Right lobe of liver (tissue), 6 donors: ENCODE measurements at places on chromosomes 6 and 20.

DNA sequence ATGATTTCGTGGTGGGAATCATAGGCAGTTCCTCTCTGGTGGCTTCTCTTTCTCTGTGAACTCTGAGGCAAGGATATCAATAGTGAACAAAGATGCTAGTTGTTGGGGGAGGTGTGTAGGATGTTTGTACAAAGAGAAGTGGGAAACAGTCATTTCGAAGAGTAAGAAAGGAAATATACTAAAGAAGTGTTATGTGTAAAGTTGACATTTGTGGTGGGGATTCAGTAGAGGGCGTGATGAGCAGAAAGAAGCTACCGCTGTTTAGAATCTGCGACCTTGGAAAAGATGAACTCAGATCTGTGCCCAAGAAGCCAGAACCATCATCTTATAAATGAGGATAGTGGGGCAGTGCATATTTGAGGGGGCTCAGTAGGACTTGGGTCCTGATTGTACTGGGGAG lies 11.4 kb downstream of the SLC35F1 start:
- DNase-seq = no peak

- DNase-seq = no peak
These were observed 151.8 kb downstream of the THEMIS start for GRCh38 chr6:127749095-127749494.

- DNase-seq = no peak
These were observed 14.5 kb downstream of the COL11A2 start for GRCh38 chr6:33177552-33178446.

DNA sequence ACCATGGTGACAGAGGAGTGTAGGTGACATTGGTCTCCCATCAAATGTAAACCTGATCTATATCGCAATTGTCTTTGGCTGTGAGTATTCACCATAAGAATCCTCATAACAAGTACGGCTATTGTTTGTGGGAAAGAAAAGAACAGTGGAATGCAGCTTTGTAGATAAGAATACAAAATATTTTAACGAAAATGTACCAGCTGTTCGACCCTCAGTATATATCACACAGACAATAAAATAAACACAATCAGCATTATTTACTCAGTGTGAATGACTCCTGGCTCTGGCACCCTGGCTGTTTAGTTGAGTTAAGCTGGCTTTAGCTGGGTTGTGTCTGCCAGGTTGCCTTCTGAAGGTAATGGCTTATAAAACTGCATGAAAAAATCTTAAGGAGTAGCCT lies 43.4 kb downstream of the SNRNP48 start:
- DNase-seq = no peak

DNA sequence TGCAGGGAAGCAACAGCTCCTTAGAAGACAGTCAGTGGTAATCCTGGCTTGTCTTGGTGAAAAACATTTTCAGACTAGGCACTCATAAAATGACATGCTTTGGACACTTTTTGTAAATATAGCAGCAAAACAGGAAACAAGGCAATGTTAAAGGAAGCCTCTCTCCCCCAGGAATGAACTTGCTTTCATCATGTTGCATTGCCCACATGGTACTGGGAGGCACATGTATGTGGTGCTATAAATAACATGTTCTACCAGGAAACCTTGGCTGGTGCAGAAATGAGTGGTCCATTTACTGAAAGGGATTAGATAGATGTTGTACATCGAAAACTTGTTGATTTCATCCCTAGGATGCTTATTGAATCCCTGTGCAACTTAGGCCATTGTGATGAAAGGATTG lies 121.4 kb upstream of the RREB1 start:
- DNase-seq = no peak

GRCh38 chr20:33709398-33709797 lies 10.7 kb downstream of the PXMP4 start:
- no peak for DNase-seq

- no peak for DNase-seq
These were observed 1.3 kb downstream of the KPNA5 start for GRCh38 chr6:116682334-116682712.

DNA sequence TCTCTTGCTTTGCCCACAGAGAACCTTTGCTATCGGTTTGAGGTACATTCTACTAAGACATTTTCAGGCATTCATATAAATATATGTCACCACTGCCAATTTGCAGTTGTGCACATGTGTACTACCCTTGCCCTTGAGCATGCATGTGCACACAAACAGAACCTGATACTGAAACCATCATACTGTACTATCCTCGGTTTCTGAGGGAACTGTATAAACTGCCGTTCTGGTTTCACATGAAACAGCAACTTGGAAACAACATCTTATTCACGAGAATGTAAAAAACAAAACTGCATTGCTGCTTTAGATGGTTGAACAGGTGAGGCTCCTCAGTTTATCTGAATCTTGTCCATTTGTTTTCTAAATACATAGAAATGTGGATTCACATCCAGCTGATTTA lies 151.2 kb upstream of the TMEM170B start:
- DNase-seq = no peak

- DNase-seq = no peak
These were observed 66.7 kb upstream of the ZNF217 start for GRCh38 chr20:53660078-53660909.

DNA sequence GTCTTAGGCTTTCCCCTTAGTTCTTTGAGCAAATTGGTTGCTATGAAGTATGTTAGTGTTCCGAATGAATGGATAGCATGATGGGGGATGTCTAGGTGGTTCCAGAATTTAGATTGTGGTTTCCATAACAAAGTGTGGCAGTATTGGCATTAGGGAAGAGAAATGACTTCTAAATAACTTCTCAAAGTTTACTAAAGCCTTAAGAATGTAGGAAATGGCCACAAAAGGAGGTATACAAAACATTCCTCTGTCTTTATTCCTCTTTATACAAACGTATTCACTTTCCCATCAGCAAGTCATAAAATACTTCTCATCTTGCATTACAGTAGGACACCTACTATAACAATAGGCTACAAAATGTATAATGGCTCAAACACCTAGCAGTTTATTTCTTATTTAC lies 279.6 kb downstream of the ESR1 start:
- DNase-seq = no peak

GRCh38 chr20:11429168-11429567 lies 488.5 kb upstream of the BTBD3 start:
- DNase-seq = no peak

DNA sequence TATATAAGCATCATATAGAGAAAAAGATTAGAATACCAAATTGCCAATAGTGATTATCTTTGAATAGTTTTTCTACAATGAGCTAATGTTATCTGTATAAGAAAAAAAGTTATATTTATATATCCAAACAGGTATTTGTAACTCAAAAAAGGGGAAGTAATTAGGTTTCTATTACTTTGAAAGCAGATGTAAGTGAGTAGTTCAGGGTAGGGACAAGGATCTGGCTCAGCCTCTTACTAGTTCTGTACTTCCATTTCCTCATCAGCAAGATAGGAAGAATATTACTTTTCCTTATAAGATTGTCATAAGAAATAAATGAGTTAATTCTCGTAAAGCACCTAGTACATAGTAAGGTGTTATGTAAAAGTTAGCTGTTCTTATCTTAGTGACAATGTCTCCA lies 32.2 kb downstream of the AHI1 start:
- DNase-seq = no peak

GRCh38 chr20:56411759-56412472 lies at the start of gene CASS4:
Gene CASS4 (plus strand): TSS chr20:56412260. CDS start chr20:56412459, 199 bp downstream.
- no peak for DNase-seq

GRCh38 chr20:24545168-24545567 lies 75.7 kb downstream of the SYNDIG1 start:
- DNase-seq = no peak

DNA sequence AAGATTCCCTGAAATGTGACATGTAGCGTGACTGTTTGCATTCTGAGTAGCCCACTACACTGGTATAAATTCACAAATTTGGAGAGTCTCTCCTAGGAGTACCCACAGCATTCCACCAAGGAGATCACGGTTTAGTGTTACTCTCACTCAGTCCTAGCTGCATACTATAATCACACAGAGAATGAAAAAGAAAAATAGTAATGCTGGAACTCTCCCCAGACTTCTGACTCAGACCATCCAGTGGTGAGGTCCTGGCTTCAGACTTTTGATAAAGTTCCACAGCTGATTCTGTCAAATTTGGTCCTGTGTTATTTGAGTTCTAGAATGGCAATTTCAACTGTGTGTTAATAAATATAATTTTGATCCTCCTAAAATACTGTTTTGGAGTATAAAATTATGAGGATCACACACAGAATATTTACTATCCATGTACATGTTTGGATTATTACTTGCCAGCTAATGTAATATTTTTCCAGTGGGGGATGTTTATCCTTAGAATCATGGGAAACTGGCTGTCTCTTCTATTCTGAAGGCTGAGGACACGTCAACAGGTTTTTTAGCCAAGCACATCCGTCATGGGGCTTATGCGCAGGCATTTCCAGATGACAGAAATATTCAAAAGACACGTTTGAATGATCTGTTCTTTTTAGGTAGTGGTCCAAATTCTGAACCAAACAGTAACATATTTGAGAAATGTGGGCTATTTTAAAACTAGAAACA lies 5.1 kb upstream of the KIAA0408 start:
- no peak for DNase-seq

DNA sequence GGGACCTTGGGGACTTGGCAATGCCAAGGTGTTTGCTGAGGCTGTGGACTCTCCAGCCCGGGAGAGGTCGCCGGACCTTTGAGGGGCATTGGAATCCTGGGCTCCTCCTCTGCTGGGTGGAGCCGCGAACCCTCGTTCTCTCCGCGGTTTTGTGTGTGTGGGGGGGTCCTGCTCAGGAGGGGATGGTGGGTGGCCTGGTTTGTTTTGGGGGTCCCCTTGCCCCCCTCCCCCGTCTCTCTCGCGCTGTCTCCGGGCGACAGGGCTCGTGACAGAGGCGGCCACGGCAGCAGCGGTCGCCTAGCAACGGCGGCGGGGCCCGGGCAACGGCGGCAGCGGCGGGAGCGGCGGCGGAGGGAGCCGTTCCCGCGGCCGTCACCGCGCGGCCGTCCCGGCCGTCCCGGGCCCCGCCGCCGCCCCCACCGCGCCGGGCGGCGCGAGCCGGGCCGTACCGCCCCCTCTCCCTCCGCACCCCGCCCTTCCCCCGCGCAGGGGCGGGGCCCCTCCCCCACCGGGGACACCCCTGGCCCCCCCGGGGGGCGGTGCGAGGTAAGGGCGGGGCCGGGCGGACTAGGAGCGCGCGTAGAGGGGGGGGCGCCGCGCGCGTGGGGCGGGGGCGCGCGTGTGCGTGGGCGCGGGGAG lies 7.8 kb downstream of the SYNGAP1 start:
- no peak for DNase-seq

- no peak for DNase-seq
These were observed 33.8 kb upstream of the FAM135A start for GRCh38 chr6:70379473-70380013.

DNA sequence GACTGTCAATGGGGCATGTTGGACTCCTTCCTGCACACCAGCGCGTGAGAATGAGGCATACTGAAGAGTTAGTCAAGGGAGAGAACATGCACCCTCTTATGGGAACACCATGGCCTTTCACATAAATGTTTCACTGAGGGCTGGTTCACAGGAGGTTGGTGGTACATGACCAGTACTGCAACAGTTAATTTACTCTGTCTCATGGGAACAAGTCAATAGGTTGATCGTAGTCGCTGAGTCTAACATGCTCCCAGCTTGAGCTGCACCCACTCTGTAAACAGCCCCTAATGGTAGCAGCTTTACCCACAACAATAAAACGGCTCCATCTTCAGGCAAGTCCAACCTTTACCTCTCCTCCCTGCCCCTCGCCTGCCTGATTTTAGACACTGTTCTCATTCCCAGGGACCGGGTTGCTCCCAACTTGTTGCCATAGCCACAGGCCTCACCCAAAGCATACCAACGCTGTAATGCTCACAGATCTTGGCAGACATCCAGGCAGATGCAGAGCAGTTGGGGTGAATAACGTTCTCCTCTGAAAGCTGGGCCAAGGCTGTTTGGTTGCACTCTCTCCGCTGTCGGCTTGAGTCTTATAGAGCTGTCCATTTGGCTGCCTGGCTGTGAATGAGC lies 111.3 kb downstream of the LY86 start:
- DNase-seq = peak; percentile 53

- no peak for DNase-seq
These were observed 11.4 kb downstream of the PPIL6 start for GRCh38 chr6:109428889-109429477.

DNA sequence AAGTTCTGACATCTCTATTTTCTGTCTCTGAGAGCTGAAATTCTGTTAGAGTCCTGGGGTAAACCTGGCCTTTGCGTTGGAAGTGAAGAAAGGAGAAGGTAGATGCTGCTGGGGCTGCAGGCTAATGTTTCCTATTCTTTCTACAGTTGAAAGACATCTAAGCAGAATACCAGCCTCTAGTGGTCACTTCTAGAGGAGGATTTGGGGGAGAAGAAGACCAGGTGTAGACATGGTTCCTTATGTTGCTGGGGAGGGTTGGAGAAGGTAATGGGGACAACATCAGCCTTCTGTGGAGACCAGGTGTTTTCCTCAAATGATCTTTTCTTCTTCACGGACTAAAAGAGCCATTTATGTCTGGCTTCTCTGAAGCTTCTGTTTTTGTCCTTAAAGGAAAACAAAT lies 62.6 kb downstream of the BTBD3 start:
- DNase-seq = no peak

DNA sequence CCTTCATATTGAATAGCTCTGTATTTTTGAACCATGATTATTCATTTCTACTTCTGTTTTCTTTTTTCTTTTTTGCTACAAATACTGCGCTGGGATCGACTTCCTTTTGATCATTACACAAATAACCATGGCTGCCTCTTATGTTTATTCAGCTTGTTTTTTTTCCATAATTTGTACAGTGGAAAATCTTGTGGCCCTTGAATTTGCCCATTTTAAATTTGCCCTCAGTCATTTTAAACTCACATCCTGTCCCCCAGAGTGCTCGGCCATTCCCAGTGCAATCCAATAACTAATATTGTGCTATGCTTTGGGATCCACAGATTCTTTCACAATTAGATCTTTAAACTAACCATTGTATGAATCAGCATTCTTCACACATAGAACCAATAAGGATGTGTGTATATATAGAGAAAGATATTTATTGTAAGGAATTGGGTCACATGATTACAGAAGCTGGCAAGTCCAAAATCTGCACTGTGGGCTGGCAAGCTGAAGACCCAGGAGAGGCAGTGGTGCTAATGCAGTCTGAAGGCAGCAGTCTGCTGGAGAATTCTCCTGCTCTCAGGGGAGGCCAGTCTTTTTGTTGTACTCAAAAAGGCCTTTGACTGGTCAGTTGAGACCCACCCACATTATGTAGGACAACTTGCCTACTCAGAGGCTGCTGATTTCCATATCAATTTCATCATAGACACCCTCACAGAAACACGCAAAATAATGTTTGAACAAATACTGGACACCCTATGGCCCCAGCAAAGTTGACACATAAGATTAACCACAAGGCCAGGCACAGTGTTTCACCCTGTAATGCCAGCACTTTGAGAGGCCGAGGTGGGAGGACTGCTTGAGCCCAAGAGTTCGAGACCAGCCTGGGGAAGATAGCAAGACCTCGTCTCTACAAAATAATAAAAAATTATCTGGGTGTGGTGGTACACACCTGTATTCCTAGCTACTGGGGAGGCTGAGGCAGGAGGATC lies 147.1 kb downstream of the MTHFD1L start:
- no peak for DNase-seq

DNA sequence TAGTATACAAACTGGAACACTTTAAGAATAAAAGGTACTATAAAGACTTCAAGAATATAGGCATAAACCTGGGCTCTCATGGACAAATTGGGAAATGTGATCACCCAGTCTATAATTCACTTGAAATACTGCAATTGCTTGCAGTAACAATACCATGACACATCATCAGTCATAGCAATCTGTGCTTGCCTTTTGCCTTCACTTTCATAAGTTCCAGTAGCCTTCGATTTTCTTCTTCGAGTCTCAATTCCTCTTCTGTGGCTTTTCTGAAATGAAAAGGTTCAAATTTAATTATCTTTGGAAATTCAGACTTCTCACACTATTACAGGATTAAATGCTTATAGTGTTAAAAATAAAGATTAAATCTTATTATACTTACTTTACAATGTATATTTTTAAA lies 96.3 kb upstream of the ZBTB24 start:
- no peak for DNase-seq
